ENCODE measurements at places on chromosomes 16 and 17. TPM values are rescaled to one million over a fixed set of nuclear protein-coding genes. Genes with fewer than 3 reads are reported as not detected.

DNA sequence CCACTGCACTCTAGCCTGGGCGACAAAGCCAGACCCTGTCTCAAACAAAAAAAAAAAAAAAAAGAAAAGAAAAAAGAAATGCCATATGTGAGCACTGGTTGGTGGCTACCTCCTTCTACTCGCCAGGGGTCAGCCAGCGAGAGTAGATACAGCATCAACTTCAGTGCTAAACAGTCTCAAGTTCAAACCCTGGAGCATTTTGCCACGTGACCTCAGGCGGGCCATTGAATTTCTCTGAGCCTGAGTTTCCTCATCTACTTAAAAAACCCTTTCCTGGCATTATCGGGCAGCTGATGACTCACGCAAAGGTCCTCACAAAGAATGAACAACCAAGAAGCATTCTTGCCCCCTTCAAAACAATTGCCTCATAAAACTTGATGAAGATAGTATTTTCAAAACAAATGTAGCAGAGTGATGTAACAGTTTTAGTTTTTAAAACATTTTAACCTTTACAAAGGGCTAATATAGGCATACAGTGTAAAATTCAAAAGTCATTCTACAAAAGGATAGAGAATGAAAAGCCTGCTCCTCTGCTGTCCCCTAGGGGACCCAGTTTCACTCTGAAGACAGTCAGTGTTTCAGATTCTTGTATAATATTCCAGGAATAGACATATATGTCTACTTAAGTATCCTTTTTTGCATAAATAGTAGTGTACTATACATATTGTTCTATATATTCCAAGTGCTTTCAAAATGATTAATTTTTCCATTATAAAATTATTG, 28.4 kb downstream of the DNAH2 start:
- DNase-seq, result no peak
- H3K36me3 ChIP-seq, result no peaks in the 10 kb centered on the region
- H3K27me3 ChIP-seq, result no peaks in the 10 kb centered on the region
- H3K4me3 ChIP-seq, result no peak overlapping the region
- no peak overlapping the region for H3K27ac ChIP-seq

- no peak overlapping the region for H3K27ac ChIP-seq
- H3K27me3 ChIP-seq, result no peaks in the 10 kb centered on the region
- H3K4me1 ChIP-seq, result no peaks in the 10 kb centered on the region
- no peak overlapping the region for H3K4me3 ChIP-seq
- no peaks in the 10 kb centered on the region for H3K36me3 ChIP-seq
Measured at GRCh38 chr17:19445105-19445504, 34.1 kb downstream of the RNF112 start.

GRCh38 chr16:67928561-67929364, 2.9 kb downstream of the CTRL start:
- no peaks in the 10 kb centered on the region for H3K27me3 ChIP-seq
- H3K4me1 ChIP-seq, result peaks cover 12% of the 10 kb centered on the region
- H3K4me3 ChIP-seq, result no peak overlapping the region

DNA sequence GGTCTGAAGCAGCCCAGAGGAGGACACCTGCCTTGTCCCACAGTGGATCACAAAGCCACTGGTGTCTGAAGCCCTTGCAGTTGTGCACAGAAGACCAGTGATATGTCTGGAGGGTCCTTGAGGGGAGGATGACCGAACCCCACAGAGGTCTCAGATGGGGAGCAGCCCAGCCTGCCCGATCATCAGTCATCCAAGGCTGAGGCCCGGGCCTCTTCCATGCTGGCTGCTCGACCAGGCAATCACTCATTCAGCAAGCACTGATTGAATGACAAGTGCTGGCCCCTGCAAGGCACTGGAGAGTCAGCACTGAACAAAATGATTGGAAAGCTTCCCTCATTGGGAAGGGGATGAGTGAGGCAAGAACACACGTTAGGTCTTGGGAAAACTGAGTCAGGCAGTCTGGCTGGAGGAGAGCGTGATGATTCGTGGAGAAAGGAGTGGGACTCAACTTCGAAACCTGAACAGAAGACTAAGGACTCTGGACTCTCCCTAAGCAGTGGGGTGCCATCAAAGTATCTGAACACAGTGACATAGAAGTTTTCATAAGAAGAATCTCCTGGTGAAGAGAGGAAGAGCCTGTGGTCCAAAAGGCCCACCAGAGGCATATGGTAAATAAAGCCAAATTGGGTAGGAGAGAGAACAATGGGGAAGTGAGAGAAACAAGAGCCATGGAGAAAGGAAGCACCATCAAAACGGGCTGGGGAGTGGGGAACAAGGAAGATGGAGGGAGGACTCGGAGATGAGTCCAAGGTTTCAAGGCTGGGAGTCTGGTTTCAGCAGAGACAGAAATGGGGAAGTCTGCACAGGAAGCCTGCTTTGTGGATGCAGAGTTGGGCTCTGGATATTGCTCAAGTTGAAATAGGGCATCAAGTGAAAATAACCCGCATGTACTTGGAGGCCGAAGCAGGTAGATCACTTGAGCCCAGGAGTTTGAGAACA, 10.2 kb downstream of the PIK3R5 start:
- no peak overlapping the region for H3K4me3 ChIP-seq
- H3K4me1 ChIP-seq, result no peaks in the 10 kb centered on the region
- no peak overlapping the region for H3K27ac ChIP-seq
- no peaks in the 10 kb centered on the region for H3K36me3 ChIP-seq
- no peaks in the 10 kb centered on the region for H3K27me3 ChIP-seq

DNA sequence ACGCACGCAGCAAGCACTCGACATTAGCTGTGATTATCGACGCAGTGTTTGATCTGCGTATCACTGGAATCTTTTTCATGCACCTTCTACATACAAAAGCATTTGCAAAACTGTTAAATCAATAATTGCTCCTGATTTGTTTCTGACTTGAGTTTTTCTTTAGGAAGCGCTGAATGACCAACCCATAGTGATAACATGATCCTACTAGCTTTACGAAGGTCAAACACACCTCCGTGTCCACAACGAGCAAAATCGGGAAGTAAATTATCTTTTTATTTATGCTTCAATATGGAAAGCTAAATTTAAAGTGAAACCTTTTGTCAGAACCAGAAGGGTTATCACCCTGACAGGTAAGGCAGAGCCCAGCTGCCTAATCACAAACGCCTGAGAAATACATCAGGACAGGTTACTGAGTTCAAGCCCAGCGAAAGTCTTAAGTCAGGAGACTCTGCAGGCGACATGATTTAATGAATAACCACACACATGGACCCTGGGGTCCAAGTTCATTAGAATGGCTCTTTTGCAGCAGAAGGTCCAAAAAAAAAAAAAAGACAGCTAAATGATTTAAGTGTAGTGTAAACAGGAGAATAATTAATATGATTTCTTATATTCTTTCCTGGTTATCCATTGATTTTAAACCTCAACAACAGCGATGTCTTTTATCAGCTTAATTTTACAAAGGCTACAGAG, 104.2 kb downstream of the ADCY9 start:
- no peak for DNase-seq
- no peak overlapping the region for H3K27ac ChIP-seq
- H3K27me3 ChIP-seq, result no peaks in the 10 kb centered on the region
- H3K4me3 ChIP-seq, result no peak overlapping the region
- no peaks in the 10 kb centered on the region for H3K36me3 ChIP-seq

DNA sequence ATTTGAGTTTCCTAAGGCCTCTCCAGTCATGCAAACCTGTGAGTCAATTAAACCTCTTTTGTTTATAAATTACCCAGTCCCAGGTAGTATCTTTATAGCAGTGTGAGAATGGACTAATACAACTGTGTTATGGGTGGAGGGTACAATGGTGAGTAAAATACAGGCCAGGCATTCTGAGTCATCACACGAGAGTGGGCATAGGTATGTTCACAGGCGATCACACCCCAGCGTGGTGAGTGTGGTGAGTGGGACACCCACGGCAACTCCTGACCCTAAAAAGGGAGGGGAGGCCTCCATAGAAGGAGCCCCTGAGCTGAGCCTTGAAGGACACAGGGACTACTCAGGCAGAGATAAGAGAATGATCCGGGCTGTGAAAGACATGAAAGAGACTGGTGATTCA, 22.6 kb upstream of the MAPT start:
- no peaks in the 10 kb centered on the region for H3K4me1 ChIP-seq
- no peak overlapping the region for H3K27ac ChIP-seq
- no peaks in the 10 kb centered on the region for H3K27me3 ChIP-seq
- no peak overlapping the region for H3K4me3 ChIP-seq

DNA sequence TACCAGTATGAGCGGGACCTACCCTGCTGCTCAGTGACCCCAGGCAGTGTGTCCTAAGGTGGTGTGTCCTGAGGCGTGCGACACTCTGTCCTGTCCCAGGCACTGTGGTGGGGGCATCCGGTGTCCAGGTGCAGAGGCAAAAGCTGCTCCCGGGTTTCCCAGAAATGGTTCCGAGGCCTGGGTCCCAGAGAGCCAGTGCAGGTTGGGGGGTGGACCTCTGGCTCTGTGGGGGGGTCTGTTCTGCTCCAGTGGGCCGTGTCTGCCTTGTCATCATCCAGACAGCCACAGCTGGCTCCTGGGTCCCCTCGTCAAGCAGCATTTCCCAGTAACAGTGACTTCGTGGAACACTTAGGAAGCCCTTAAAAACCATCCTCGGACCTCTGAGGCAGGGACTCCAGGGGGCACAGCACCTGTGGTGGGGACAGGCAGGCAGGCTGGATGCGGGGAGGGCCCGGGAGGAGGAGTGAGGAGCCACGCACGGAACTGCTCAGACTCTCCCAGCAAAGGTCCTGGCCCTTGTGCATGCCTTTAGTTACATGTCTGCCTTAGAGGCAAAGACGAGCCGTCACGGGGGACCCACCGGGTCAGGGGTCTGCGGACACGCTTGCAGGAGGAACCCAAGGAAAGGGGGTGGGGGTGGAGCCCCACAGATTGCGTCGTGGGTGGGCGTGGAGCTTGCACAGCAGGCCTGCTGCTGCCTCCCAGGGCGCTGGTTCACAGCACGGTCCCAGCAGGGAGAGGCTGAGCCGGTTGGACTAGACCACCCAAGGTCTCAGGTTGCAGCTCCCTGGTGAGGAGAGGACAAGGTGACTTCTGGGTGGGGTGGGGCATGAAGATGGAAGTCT, 5.6 kb downstream of the SLC16A3 start:
- H3K27me3 ChIP-seq, result no peaks in the 10 kb centered on the region
- no peaks in the 10 kb centered on the region for H3K36me3 ChIP-seq
- H3K4me3 ChIP-seq, result no peak overlapping the region
- no peak overlapping the region for H3K27ac ChIP-seq
- no peak for DNase-seq

DNA sequence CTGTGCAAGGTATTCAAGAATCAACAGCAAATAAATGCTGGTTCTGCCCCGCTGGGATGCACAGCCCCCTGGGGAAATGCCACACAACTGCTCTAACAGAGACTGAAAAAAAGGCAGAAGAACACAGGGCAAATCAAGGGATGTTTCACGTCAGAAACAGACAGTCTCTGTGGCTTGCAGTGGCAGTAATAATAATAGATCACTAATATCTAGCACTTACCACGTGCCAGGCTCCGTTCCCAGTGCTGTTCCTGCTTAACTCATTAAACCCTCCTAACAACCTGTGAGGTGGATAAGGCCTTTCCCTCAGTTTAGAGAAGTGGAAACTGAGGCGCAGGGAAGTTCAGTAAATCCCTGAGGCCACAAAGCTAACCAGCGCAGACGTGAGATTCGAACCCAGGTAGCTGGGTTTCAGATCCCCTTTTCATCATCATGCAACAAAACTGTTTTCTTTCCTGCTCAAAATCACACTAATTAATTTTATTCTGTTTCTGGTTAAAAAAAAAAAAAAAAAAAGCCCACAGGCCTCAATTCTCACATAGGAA, 36.7 kb downstream of the ARHGAP17 start:
- no peaks in the 10 kb centered on the region for H3K27me3 ChIP-seq
- no peaks in the 10 kb centered on the region for H3K4me1 ChIP-seq
- no peak for DNase-seq

DNA sequence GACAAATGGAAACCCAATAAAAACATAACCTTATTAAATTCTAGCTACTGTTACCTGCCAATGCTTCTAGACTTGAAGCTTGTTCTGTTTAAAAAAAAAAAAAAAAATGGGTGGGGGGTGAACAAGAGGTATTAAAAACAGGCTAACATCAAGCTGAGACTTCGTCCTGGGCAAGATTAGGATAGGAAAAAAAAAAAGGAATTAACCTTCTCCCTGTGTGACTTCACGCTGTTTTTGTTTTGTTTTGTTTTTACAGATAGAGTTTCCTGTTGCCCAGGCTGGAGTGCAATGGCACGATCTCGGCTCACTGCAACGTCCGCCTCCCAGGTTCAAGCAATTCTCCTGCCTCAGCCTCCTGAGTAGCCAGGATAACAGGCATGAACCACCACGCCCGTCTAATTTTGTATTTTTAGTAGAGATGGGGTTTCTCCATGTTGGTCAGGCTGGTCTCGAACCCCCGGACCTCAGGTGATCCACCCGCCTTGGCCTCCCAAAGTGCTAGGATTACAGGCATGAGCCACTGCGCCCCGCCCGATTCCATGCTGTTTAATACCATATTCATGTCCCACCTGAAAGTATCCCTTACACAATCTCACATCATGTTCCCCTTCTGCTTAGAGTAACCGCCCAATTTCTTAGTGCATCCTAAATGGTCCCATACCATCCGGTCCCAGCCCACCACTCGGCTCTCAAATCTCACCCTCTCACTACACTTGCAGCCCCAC, 2.2 kb downstream of the USP31 start:
- no peak for DNase-seq
- H3K4me3 ChIP-seq, result peak overlapping the region; percentile 61
- H3K27me3 ChIP-seq, result no peaks in the 10 kb centered on the region
- H3K27ac ChIP-seq, result peak overlapping the region; percentile 86
- no peaks in the 10 kb centered on the region for H3K36me3 ChIP-seq

DNA sequence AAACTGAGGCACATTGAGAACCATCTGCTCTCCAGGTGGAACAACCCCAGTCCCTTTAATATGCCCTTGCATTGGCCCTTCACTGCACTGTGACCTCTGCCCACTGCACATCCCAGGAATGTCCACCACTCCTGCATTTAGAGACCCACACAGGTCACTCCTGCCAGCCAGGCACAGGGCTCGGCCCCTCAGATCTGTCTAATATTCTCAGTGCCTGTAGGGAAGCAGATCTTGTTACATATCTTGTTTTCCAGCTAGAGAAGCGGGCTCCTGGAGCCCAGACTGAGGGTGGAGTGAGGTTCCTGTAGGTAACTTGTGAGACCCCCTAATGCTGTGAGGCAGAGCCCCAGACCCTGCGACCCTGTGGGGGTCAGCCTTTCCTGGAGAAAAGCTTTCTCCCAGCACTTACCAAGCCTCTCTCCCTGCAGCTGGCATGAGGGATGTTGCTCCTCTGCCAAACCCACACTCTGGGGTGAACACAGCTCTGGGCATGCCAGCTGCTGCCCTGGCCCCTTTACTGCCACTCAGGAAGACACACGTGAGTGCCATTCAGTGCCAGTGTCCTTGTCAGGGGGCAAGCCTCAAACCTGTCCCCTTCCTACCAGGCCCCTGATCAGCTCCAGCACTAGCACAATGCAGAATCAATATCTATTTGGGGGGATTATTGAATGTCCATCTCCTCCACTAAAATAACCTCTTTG, 40.3 kb upstream of the CRHR1 start:
- H3K27me3 ChIP-seq, result no peaks in the 10 kb centered on the region
- H3K27ac ChIP-seq, result no peak overlapping the region
- no peak overlapping the region for H3K4me3 ChIP-seq
- no peaks in the 10 kb centered on the region for H3K36me3 ChIP-seq
- no peaks in the 10 kb centered on the region for H3K4me1 ChIP-seq

Gene TMEM98
- 98.3 TPM for total RNA-seq

Gene UBE2Z
- total RNA-seq, result 69.9 TPM

Gene CMTM4
- total RNA-seq, result 57.7 TPM

Gene CXCL16
- 36.0 TPM for total RNA-seq

Gene NLRC5
- total RNA-seq, result 9.5 TPM

Gene DNAAF8
- total RNA-seq, result 7.1 TPM
